MG63 (cell line): ENCODE measurements at places on chromosomes 1 and 21.

- DNase-seq: no peak
These were observed 104.8 kb downstream of the OMA1 start for GRCh38 chr1:58441699-58442098.

GRCh38 chr1:220710333-220710732, 20.2 kb downstream of the C1orf115 start:
- DNase-seq: no peak

- no peak for DNase-seq
These were observed 62.9 kb upstream of the ERG start for GRCh38 chr21:38561205-38561604.

GRCh38 chr1:118947003-118947765, 41.0 kb downstream of the TBX15 start:
- no peak for DNase-seq

DNA sequence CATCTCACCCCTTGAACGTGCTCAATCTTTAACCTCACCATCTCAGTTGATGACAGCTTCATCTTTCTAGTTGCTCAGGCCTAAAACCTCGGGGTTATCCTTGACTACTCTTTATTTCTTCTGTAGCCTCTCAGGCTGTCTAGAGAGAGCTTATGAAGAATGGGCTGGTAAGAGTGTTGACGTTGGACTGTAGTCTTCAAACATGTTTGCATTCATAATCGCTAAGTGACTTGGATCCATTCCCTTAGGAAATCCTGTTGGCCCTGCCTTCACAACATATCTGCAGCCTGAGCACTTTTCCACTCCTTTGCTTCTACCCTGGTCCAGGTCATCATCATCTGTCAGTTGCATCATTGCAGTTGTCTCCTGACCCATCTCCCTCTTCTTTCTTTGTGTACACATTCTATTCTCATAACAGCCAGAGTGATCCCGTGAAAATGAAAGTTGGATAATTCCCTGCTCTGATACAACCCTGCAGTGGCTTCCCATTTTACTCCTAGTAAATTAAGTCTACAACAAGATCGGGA, 10.5 kb downstream of the UCK2 start:
- no peak for DNase-seq

- peak; percentile 33 for DNase-seq
These were observed 38.9 kb downstream of the SYT2 start for GRCh38 chr1:202671399-202671798.

GRCh38 chr1:59434336-59434735, 137.4 kb downstream of the FGGY start:
- peak; percentile 76 for DNase-seq

GRCh38 chr1:182143154-182143657, 81.7 kb upstream of the ZNF648 start:
- DNase-seq: peak; percentile 80

GRCh38 chr1:155011004-155011416, 8.4 kb downstream of the ZBTB7B start:
- DNase-seq: no peak

DNA sequence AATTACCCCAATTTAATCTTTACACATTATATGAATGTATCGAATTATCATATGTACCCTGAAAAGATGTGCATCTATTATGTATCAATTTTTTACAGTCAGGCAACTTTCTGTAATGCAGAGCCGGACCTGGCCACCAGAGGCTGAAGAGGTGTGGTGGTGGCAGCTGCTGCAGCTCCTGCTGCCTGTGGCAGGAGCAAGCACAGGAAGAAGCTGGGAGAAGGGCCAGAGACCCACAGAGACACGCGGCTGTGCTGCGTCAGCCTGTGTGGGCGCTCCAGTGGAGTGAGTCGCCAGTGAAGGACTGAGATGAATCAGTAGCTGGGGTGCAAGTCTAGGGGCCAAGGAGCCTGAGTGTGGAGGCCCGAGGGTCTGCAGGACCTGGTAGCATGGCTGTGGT, 74.3 kb upstream of the COG2 start:
- peak; percentile 75 for DNase-seq

DNA sequence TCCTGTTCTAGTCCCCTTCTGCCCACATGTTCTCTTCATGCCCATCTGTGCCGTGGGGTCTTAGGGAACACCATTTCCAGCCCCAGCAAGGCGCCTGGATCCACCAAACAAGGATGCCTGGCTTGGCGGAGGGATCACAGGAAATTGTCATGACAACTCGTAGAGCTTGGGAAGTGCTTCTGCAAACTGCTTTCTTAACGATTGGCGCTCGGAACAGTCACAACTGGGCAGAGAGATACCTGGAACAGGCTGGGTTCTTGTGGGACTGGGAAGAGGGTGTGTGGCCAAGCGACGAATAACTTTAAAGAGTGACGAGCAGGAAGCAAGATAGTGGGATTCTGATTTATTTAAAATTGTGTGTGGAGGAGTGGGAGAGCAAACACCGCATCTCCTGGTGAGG, 329.8 kb downstream of the RPS6KC1 start:
- DNase-seq: no peak

DNA sequence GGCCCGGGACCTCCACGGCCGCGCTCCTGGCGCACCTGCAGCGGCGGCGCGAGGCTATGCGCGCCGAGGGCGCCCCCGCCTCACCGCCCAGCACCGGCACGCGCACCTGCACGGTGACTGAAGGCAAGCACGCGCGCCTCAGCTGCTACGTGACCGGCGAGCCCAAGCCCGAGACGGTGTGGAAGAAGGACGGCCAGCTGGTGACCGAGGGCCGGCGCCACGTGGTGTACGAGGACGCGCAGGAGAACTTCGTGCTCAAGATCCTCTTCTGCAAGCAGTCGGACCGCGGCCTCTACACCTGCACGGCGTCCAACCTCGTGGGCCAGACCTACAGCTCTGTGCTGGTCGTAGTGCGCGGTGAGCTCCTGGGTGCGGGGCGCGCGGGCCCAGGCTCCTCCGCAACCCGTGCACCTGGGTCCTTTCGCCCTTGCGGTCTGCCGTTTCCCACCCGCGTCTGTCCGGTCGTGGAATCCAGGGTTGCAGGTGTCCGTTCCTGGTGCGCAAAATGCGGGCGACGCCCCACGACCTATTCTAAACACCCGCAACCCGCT, 4.6 kb downstream of the OBSCN start:
- no peak for DNase-seq

GRCh38 chr1:170219163-170219562, 73.4 kb downstream of the NTMT2 start:
- DNase-seq: no peak

DNA sequence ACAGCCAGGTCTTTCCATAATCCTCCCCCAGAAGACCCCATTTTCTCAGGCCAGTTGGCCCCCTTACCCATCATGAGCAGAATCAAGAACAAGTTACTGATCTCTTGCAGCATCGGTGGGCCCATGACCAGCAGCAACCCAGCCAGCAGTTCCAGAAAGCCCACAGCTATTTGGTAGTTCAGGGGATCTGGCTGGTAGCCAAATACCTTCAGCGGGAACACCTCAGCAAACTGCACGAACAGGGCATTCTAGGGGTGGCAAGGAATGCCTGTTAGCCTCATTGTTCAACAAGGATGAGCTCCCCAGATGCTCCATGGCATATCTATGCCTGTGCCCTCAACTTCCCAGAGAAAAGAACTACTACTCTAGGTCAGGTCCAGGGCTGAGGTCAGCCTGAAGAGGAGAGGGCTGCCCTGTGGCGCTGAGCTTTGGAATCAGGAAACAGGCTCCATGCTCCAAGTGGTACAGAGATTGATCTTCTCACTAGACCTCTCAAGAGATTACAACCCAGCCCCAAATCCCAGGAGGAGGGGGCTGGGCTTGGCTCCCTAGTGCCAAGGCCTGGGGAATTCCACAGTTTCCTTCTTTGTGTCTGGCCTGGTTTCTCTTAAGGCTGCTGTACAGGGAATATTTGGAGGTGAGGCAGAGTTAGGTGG, 1.3 kb downstream of the TMEM35B start:
- no peak for DNase-seq

GRCh38 chr1:180215856-180216625, 14.0 kb upstream of the LHX4 start:
- DNase-seq: no peak

GRCh38 chr1:58396150-58396549, 150.4 kb downstream of the OMA1 start:
- DNase-seq: no peak

- no peak for DNase-seq
These were observed 30.6 kb downstream of the LY9 start for GRCh38 chr1:160826546-160826945.

- DNase-seq: no peak
These were observed 1.5 kb downstream of the CA6 start for GRCh38 chr1:8947127-8947691.

DNA sequence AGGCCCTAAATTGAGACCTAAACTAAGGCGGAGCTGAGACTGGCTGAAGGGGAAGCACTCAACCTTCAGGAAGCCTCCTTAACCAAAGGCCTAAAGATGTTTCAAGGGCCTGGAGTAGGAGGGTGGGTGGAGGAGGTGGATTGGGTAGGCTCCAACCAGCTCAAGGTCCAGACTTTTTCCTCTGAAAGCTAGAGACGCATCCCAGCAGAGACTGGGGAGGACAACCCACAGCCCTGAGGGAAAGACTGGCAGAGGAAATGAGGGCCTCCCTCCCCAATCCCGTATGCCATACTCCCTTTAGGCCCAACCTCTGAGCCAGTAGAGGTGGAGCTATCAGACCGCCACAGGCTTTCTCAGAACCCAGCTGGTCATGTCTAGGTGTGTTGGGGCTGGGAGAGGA, 1.1 kb downstream of the ECM1 start:
- DNase-seq: no peak

DNA sequence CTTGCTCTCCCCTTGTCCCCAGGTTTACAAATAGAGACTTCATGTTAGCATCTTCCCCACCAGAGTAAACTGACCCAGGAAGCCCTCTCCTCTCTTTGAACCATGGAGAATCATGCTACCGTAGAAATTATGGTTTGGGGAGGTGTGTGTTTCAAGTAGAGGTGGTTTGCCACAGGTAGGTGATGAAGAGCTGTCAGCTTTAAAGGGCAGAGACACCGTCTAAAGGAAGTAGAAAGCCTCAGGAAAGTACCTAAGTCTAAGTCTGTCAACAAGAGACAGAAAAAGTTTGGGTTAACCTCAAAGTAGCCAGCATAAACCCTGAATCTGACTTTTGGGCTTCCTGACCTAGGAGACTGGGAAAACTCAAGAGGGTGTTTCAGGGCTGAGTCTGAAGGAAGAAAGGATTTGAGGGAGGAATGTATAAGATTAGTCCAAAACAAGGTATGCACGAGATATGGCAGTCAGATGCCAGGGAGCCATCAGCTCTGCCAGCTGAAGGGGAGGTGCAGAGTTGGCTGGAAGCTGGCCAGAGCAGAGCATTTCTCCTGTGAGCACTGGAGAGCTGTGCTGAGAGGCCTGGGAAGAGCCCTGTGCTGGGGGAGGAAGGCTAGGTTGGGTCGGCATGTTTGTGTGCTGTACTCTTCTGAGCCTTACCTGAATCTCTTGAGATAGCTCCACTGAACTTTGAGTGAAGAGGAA, 14.3 kb downstream of the ADAMTSL4 start:
- peak; percentile 83 for DNase-seq

GRCh38 chr1:161781995-161782394, 15.9 kb downstream of the ATF6 start:
- no peak for DNase-seq

DNA sequence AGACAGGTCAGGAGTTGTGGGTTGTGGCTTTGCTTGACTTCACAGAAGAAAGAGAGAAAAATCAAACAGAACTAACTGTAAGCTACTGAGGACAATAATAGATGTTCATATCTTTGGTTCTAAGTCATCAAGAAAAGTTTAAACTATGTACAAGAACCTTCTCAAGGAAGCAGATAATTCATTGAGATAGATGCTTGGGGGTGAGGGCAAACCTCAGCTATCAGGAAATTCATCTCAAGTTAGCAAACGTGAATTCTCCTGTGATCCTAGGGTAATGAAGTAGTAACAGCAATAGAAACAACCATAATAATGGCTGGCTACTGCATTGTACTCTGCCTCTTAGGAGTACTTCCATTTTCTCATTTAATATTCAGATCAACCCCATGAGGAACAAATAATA, 506.2 kb downstream of the PLPP3 start:
- no peak for DNase-seq

DNA sequence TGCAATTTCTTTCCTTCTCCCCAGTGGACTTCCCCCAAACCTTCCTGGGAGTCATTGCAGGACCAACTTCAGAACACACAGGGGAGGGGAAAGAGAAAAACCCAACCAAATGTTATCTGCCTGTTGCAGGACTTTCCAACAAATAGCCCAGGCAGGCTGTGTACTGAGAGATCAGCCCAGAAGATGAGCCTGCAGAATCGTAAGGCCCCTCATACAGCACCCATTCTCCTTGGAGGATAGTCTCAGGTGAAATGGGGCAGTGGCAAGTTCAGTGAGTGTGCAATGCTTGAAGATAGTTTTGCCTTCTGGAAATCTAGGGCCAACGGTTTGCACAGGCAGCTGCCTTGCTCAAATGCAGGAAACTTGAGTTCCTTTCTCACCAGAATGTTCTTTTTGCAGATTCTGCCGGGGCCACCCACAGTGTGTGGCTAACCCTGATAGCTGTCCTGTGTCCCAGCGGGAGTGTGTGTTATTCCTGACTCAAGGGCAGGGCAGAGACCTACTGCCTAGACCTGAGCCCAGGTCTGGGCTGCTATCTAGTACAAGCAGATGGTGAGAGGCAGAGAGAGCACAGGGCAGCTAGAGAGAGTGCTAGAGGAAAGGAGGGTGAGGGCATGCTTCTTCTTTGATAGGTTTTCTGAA, 48.8 kb downstream of the GADD45A start:
- no peak for DNase-seq

- DNase-seq: peak; percentile 64
These were observed 5.0 kb downstream of the HAPLN2 start for GRCh38 chr1:156623946-156624813.

DNA sequence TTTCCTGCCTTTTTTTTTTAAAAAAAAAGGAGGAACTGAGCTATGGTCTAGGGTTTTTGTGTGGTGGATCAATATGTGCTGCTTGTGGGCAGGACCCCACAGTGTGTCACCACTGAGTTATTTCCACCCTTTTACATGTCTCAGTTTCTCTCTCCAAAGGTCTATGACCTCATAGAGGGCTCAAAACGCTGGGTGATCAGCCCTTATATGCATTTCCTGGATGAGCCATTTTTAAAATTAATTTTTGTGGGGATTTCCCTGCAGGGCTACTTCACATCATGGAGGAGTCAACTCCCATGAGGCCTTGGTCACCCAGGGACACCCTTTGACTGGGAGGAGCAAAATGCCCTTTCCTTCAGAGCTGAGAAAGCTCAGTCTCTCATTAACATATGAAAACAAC, 20.7 kb upstream of the HAO2 start:
- no peak for DNase-seq

DNA sequence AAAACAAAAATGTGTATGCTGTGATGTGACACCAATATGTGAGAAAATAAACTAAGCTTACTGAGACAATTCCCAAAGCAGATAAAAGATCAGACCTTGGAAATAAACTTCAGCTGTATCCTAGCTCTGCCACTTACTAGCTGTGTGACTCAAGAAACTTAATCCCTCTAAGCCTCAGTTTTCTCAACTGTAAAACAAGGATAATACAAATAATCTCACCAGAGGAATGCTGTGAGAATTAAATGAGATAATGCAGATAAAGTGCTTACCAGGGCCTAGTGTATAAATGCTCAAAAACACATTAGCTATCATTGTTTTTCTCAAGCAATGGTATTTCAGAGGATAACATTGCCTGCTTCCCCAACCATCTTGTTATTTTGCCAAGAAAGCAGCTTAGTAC, 2.1 kb downstream of the HEATR1 start:
- no peak for DNase-seq

- DNase-seq: peak; percentile 87
These were observed 32.3 kb upstream of the ETS2 start for GRCh38 chr21:38773099-38774061.

GRCh38 chr1:54274881-54275280, 74.9 kb downstream of the MRPL37 start:
- DNase-seq: no peak

GRCh38 chr21:35081861-35082260, 32.8 kb upstream of the RUNX1 start:
- no peak for DNase-seq
